COR-L47 (cell line): ENCODE measurements at places on chromosomes 16 and 17.

DNA sequence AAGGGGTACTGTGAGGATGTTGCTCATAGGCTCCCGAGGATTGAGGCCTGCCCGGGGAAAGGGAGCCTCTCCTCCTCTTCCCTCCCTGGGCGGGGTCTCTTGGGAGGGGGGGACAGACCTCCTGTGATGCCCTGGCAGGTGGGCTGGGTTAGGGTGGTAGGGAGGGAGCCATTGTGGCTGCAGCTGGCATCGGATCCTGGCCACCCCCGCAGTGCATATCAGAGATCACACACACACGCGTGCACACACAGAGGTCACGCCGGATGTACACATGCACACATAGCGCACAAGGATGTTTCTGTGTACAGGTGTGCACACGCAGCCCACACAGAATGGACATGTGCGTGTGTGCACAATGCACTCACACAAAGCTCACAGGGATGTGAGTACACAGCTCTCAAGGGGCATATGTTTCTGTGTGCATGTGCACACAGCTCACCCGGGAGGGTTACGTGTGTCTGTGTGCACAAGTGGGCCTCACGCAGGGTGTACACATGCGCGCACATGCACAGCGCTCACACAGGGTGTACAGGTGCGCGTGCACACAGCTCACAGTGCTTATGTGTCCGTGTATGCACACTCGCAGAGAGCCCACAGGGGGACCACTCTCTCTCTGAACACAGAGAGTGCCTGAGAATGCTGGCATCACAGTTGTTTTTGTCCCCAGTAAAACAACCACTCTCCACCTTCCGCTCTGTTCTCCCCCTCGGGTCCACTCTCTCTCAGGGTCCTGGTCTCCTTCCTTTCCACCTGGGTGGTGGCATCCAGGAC lies 2.4 kb downstream of the GJD3 start:
- DNase-seq: no peak

GRCh38 chr17:78618264-78619066 lies 41.3 kb upstream of the DNAH17 start:
- DNase-seq: no peak

DNA sequence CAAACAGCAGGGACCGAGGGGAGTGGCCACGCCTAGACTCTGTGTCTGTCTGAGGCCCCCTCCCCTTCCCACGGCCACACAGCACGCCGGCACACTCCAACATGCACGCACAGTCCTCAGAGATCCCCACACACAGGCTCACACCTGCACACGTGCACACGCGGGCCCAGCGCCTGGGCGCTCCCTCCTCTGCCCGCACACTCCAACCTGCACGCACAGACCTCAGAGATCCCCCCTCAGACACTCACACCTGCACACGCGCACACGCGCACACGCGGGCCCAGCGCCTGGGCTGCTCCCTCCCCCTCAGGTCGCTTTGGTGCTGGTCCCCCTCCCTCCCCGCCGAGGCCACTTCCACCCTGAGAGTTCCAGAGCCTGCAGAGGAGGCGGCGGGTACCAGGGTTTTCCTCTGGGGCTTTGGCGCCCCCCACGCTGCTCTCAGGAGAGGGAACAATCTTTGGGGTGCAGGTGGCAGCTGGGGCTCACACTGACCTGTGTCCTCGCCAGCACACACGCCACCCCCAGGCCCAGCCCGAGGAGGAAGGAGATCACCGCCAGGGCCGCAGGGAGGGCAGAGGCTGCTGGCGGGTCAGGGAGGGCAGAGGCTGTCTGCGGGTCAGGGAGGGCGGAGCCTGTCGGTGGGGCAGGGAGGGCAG lies 1.6 kb downstream of the CD7 start:
- DNase-seq: no peak

- no peak for DNase-seq
Observed at GRCh38 chr16:84720177-84720579, 20.4 kb downstream of the USP10 start.

- peak; percentile 66 for DNase-seq
Observed at GRCh38 chr16:67163999-67164558, 466 bp upstream of the HSF4 start.

GRCh38 chr17:70295329-70295728 lies 126.0 kb downstream of the KCNJ2 start:
- no peak for DNase-seq

- DNase-seq: peak; percentile 30
Observed at GRCh38 chr16:56576585-56577299, 11.9 kb downstream of the MT4 start.

DNA sequence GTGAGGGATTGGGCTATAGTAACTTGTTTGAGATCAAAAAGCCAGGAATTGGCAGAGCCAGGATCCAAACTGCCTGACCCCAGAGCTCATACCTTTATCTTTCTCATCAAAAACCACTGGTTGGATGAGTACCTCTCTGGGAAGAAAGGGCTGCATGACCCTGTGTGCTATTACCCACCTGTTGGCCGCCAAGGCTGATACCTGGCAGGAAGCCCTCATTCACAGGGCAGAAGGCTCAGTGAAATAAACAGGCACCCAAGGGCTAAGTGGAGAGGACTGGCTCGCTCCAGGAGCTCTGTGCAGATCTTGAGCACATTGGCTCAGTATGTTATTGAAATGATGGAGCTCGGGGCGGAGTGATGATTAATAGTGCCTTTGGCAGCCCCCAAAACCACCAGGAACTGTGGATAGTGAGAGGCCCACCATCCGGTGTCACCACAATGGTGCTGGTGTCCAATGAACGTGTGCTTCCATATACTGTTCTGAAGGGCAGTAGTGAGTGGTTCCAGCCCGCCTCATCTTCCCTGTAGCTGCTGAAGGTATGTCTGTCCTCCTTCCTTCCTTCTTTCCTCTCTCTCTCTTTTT lies 197.6 kb downstream of the MSI2 start:
- no peak for DNase-seq

DNA sequence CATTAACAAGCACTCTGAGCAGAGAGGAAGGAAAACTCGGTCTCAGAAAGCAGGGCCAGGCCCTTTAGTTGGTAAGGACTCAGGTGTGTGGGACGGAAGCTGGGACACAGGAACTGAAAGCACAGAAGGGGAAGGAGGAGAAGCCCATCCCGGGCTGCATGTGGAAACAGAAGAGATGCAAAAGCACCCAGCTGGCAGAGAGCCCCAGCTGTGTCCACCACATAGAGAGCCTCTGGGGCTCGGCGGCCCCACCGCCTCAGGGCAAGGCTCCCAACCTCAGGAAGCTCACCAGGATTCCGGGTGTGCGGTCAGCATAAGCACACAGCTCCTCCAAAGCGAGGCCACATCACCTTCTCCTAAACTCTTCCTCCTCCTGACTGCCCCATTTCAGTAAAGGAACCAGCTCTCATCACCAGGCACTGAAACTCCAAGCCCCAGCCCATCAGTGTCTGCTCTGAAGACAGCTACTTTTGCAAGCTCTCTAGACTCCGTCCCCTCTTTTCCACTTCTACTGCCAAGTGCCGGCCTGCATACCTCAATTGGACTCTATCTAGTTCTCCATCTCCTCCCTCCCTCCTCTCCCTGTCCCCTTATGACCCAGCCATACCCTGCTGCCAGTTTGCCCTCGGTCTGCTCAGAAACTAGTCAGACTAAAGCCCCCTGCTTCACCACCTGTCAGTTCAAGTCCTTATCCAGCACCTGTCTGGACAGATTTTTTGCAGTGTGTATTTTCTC lies 6.0 kb downstream of the ST3GAL2 start:
- no peak for DNase-seq

DNA sequence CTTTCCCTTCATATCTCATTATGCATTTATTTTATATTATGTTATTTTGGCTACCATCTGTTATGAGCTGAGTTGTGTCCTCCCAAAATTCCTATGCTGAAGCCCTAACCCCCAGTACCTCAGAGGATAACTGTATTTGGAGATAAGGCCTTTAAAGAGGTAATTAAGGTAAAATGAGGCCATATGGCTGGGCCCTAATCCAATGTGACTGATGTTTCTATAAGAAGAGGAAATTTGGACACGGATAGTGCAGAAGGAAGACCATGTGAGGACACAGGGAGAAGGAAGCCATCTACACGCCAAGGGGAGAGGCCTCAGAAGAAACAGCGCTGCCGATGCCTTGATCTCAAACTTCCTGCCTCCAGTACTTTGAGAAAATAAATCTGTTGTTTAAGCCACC lies 557.7 kb upstream of the CDH5 start:
- DNase-seq: no peak

DNA sequence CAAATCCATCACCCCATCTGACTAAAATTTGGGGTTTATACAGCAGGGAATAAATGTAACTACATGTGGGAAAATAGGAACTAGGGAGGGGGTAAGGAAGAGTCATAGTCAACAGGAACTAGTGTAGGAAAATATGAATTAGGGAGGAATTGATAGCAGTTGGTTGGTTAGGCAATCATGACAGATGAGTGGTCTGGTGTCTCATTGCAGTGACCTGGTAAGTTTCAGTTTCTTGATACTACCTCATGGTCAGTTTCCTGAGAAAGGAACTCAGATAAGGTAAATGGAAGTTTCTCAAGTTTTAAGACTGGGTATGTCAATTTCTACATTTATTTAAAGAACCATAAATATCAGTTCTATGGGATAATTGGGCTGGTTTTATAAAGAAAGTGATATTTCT lies 442.3 kb downstream of the NPIPA7 start:
- no peak for DNase-seq

DNA sequence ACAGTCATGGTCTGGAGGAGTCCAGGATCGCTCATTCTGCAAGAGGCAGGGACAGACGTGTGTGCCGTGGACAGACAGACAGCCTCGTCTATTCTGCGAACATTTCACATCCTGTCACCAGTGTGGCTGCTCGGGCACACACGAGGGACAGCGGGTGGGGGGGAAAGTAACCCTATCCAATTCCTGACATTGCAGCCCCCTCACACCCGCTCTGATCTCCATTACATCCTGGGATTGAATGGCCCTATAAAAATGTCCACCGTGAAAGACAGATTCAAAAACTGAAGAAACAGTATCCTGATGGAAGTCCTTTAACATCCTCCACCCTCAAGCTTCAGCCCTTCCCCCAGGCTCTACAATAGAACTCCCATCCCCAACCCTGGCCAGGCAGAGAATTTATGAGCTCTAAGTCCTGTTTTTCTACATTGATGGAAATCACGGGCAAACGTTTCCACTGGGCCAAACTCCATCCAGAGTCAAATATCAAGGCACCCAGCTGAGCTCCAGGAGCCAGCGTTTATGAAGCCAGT lies 39.4 kb downstream of the HS3ST3A1 start:
- DNase-seq: no peak

DNA sequence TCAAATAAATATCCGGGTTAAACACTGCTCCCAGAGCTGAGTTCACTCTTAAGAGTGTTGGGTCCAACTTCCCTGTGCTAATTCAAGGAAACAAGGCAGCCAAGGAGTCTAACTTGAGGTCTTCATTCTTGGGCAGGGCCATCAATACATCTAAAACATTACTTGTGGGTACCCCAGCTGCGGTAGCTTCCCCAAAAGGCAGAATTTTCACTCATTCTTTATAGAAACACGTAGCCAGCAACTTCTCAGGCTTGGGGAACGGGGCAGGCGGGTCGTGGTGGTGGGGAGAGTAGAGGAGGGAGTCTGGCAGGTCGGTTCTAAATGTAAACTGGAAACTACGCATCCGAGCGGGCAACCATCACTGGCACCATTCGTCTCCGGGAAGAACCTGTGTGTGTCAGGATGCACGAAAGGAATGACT lies 666 bp upstream of the METTL9 start:
- DNase-seq: no peak

GRCh38 chr16:74743668-74744299 lies 30.8 kb downstream of the FA2H start:
- peak; percentile 93 for DNase-seq

DNA sequence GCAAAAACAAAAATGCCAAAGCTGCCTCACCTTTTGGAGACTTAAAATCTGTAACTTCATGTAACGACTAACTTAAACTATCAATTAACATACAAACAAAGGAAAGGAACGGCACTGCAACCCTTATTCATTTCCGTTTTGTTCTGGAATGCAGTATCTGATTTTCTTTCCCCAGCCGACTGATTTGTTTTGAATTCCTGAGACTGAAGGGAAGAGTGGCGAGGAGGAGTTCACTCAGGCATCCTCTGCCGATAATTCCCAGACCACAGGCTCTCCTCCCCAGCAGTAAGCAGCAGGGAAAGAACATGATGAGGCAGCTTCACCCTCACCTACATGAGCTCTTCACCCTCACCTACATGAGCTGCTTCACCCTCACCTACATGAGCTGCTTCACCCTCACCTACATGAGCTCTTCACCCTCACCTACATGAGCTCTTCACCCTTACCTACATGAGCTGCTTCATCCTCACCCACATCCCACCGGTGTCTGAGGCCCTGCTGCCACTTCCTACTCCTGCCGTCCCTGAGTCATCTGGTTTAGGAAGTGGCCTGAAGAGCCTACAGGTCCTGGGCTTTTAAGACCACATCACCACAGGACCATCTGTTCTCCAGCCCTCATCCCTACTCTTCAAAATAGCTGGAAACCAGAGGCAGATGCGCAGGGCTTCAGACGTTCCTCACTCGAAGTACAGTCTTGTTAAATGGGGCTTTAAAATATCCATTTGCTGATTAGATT lies 168.0 kb upstream of the RPH3AL start:
- no peak for DNase-seq

- DNase-seq: no peak
Observed at GRCh38 chr16:85894266-85894665, 4.7 kb upstream of the IRF8 start.

DNA sequence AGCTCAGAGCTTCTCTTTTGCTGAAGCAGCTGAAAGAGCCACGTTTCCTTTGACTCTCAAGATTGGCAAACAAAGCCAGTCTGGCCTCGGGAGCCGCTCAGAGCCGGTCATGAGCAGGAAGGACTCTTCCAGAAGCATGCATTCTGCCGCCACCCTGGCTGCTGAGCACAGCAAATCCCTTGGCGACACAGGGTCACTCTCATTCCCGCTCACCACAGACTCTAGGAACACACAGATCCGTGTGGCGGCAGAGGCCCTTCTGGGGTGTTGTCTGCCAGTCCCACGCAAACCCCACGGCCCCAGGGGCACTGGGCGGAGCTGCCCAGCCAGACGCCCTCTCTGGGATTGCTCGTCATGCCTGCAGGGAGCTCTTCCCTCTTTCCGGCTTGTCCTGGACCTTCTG lies 157.0 kb downstream of the C16orf95 start:
- DNase-seq: no peak

DNA sequence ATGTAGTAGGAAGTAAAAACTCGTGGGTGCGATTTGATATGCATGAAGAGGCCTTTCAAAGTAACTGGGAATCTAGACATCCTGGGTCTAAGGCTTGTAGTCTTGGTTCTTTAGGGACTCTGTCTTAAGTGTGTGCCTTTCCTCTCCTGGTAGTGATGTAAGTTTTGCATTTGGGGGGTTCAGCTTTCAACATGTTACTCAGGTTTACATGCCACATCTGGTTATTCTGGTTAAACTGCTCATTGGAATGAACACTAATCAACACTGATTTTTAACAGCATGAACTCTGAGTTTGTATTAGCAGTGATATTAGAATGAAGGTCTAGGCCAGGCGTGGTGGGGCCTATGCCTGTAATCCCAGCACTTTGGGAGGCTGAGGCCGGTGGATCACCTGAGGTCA lies 15.1 kb downstream of the PGS1 start:
- no peak for DNase-seq

- DNase-seq: no peak
Observed at GRCh38 chr17:4786516-4786915, 352 bp upstream of the VMO1 start.

GRCh38 chr17:3632287-3632686 lies 3.8 kb downstream of the SHPK start:
- no peak for DNase-seq

- no peak for DNase-seq
Observed at GRCh38 chr17:74865504-74866197, 6.0 kb upstream of the GRIN2C start.
